ENCODE measurements at places on chromosomes 6 and 20.

DNA sequence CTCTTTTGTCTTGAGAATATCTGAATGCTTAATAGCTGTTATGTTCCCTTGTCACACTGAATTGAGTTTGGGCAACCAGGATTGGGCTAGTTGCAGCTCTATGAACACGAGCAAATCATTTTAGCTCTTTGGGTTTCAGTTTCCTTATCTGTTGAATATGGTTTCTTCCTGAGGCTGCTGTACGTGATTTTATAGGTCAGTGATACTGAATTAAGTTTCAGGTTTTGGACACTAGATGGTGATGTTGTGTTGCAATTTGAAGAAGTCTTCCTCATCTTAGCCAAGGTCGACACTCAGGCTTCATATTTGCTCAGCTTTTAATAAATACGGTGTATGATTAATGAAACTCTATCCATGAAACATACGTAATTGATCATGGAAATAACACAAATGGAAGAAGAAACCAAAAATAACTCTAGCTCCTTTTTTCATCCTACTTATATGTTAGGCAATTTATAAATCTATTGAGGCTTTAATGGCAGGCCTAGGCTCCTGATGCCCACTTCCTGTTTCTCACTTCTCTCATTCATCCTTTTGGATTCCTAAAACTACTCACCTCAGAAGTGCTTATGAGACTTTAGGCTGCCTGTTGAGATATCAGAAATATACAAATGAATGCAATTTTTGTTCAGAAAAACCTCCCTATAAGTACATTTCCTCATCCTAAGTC is 354.1 kb upstream of the MAP3K7 start:
- peak; percentile 40 for DNase-seq

- no peak for DNase-seq
Measured at GRCh38 chr6:106513808-106514582, 115.3 kb downstream of the RTN4IP1 start.

DNA sequence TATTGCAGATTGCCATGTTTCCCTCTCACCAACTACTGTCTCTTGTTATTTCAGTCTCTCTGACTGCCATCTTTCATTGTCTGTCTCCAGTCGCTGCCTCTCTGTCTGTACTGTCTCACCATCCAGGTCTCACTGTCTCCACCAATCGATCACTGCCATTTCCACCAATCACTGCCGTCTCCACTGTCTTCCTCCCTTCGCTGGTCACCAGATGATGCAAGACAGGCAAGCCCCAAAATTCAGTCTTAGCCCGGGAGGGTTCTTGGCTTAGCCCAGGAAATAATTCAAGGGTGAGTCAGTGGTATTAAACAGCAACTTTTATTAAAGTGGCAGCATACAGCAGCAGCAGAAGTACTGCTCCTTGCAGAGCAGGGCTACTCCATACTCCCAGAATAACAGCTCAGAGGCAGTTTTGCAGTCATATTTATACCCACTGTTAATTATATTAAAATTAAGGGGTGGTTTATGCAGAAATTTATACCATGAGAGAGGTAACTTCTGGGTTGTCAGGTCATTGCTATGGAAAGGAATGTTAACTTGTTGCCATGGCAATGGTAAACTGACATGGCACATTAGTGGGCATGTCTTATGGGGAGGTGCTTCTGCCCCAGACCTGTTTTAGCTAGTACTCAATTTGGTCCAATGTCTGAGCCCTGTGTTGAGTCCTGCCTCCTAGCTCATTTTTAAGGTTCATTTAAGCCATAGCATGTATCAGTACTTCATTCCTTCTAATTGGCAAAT is 23.0 kb upstream of the ECHDC1 start:
- DNase-seq: peak; percentile 98

DNA sequence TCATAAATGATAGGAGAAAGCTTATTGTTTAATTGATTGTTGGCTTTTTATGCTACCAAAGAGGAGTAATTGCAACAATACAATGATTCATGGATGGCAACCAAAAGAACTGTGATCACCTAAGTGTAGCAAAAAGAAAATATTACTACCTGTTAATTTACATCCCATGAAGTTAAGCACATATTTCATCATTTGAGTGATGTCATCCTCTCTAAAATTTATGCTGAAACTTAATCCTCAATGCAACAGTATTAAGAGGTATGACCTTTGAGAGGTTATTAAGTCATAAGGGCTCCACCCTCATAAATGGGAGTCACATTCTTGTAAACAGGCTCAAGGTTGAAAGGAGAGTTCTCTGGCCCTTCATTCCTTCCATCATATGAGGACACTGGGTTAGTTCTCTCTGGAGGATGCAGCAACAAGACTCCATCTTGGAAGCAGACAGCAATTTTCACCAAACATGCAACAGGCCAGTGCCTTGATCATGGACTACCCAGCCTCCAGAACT is 190.6 kb upstream of the GRIK2 start:
- no peak for DNase-seq

DNA sequence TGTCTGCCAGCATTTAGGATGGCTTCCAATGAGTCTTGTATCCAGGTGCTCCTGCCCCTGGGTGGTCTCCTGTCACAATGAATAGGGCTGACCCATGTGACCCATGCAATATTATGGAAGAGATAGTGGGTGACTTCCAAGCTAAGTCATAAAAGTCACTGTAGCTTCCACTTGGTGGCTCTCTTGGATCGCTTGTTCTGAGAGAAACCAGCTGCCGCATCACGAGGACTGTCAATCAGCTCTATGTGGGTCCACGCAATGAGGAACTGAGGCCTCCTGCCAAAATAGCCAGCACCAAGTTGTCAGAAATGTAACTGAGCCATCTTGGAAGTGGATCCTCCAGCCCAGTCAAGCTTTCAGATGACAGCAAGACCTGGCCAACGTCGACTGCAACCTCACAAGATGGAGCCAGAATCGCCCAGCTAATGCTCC is 14.9 kb upstream of the MATN4 start:
- DNase-seq: no peak

Measured in brain microvascular endothelial cell (primary cell).